Hippocampal formation (tissue), 2 donors: ENCODE measurements at places on chromosomes 13 and 19.

- DNase-seq: no peak
Measured at GRCh38 chr13:74773248-74773647, 639.0 kb upstream of the KLF12 start.

DNA sequence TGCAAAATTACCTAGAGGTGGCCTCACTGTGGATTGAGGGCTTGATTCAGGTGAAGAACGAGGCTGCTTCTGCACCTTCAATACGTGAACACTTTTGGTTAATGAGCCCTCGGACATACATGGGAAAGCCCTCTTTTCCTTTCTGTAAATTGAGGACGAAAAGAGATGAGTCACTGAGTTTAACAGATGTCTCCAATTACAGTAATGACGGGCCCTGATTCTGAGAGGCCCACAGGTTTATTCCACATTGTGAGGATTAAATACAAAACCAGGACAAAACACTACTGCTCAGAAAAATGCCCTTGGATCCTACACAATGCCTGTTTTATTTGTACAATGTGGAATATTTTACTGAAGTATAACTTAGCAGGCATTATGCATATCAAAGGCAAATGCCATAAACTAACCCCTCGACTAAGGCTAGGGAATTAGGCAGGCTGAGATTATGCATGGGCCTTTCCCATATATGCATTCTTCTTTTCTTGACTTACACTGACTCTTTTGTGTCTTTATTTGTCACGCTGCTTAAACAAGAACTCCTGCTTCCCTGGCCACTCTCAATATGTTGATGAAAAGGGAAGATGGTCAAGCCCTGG lies 819.9 kb downstream of the OLFM4 start:
- no peak for DNase-seq

DNA sequence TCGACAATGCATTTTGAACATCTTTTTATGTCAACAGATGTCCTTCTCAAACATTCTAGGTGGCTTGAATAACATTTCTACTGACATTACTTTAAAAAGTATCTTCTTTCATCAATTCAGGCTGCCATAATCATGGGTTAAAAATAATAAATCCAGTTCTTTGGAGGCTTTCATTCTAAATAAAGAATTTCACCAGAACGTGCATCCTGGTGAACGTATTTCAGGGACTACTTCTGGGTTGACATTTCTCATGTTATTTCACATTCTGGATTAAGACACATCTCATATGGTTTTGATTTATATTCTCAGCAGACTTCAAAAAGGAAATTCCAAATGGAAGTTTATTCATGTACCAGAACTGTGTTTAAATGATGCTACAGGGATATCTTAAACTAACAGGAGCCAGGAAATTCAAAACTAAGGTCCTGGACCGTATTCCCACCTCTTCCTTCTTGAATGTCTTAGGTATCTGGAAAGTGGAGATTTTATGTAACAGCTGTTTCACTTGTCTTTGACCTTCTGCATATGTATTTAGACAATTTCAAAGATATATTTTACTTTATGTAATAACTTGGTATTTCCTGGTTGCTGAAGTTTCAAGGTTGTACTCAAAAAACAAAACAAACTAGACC lies 107.2 kb downstream of the STARD13 start:
- no peak for DNase-seq

DNA sequence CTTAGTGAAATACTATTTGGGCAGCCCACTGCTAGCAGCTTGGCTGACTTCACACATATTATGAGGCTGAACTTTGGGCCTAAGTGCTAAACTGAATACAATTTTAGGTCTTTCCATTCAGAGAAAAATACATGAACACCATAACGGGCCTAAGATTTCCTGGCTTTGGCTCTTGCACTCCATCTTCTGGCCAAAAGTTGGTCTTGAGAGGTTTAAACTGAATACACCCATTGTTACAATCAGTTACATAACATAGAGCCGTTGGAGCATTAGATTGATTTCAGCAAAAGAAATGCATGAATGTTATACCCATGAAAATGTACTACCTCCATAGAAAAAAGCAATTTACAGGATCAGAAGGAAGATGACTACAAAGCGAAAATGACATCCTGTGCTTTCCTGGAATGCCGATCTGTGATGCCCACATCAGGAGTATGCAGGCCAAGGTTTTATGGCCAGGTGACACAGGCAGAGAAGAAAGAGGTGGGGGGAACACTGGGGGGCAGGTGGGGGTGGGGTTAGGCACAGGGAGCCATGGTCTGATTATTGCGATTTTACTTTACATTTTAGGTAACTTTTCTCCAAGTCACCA lies 11.1 kb upstream of the SHISA2 start:
- peak; percentile 91 for DNase-seq

DNA sequence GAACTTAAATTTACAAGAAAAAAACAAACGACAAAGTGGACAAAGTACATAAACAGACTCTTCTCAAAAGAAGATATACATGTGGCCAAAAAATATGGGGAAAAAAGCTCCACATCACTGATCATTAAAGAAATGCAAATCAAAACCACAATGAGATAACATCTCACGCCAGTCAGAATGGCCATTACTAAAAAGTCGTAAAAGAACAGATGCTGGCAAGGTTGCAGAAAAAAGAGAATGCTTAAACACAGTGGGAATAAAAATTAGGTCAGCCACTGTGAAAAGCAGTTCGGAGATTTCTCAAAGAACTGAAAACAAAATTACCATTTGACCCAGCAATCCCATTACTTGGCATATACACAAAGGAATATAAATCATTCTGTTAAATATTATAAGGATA lies 132.7 kb downstream of the UGGT2 start:
- DNase-seq: no peak

DNA sequence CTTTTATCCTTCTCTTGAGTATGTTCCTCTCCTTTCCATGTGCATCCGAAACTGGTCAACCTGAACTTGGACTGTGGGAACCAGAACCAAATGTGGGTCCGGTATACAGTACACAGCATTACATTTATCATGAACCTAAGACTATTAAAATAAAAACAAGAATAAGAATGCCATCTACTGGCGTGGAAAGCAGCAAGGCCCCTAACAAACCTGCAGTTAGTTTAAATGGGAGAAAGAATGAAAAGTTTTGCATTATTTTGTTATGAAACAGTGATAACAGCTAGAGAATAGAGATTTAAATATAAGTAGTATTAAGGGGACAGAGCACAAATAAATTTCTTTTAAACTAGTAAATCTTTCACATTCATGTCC lies 159.5 kb downstream of the RBM26 start:
- no peak for DNase-seq

DNA sequence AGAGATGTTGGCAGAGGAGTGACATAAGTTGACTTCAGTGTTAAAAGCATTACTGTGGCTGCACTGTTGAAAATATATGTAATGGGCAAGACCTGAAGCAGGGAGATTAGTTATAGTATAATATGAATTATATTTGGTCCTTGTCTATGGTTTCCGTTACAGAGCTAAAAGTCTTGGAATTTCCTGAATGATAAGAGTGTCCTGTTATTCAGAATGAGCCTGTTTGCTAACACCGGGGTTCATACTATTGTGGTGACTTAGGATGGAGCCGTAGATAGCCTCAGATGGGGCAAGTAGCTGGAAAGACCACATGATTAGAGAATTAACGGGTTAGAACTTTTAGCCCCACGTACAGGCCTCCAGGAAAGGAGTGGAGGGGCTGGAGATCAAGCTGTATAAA lies 5.7 kb downstream of the USPL1 start:
- DNase-seq: no peak

GRCh38 chr13:85828094-85828684 lies 29.0 kb upstream of the SLITRK6 start:
- no peak for DNase-seq

GRCh38 chr19:940591-941291 lies 14.9 kb downstream of the ARID3A start:
- peak; percentile 47 for DNase-seq

DNA sequence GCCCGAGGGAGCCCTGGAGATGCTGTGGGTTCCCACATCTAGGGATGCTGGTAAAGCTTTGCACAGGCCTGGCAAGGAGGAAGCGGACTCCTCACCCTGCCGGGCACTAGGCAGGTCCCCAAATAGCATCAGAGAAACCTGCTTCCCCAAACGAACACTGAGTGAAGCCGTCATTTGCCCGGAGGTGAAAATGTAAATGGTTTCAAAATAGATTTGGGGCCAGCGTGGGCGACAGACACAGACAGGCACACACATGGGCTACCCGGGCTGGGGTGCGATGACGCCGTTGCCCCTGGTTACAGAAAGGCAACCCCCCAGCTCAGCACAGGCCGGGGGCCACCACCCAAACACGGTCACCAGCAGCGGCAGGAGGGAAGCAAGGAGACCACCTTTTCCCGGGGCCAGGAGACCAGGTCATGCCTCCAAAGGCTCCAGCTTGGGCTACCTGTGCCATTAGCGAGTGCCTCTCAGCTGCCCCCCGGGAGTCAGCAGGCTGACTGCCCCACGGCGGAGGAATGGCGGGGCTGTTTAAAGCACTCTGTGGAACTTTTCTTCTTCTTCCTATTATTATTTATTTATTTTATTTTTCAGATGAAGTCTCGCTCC lies 47.5 kb upstream of the NDUFS7 start:
- no peak for DNase-seq

DNA sequence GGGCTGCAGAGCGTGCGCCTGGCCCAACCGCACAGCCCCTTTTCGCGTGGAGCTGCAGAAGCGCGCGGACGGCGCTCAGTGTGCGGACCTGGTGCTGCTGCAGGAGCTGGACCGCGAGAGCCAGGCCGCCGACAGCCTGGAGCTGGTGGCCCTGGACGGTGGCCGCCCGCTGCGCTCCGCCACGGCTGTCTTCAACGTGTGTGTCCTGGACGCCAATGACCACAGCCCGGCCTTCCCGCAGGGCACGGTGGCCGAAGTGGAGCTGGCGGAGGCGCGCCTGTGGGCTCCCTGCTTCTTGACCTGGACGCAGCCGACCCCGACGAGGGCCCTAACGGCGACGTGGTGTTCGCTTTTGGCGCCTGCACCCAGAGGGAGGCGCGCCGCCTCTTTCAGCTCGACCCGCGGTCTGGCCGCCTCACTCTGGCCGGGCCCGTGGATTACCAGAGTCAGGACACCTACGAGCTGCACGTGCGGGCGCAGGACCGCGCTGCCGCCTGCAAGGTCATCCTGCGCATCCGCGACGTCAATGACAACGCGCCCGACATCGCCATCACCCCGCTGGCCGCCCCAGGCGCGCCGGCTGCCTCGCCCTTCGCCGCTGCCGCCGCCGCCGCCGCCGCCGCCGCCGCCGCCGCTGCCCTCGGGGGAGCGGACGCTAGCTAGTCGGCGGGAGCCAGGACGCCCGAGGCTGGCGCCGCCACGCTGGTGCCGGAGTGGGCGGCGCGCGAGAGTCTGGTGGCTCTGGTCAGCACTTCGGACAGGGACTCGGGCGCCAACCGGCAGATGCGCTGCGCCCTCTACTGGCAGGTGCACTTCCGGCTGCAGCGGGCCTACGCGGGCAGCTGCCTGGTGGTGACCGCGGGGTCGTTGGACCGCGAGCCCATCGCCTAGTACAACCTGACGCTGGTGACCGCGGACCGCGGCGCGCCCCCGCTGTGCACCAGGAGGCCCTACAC lies 172.2 kb downstream of the OLFM4 start:
- DNase-seq: no peak

DNA sequence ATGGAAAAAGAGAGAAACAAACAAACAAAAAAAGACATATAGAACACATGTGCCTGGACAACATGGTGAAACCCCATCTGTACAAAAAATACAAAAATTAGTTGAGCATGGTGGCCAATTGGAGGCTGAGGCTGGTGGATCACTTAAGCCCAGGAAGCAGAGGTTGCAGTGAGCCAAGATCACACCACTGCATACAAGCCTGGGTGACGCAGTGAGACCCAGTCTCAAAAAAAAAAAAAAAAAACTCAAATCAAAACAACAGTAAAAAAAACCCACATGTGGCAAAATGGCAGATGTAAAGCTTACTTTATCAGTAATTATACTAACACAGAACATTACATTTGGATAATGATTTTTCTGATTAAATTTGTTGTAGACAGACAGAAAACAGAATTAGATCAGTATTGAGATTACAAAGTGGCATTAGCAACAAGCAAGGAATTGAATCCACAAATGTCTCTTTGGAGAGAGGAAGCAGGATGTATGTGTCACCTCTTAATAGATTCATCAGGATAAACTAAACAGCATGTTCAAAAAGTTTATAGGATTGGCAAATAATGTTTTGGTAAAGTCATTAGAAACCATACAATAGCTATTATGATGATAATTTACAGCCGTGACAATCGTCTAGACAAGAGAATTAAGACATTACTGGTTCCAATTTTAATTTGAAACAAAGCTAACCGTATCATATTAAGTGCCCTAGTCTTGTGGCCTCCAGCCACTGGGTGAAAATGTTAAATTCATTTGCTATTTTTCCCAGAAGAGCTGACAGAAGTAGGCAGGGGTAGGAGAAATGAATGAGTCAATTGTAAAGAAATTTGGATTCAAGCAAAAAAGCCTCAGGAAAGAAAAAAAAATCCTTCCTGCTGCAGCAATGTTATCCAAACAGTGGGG lies 206.0 kb downstream of the FGF14 start:
- no peak for DNase-seq

- no peak for DNase-seq
Measured at GRCh38 chr19:2567580-2567979, 91.7 kb downstream of the GADD45B start.

- no peak for DNase-seq
Measured at GRCh38 chr19:51000981-51001380, 423 bp downstream of the KLK8 start.

GRCh38 chr13:80979035-80979641 lies 638.2 kb upstream of the SPRY2 start:
- DNase-seq: peak; percentile 69

GRCh38 chr13:83117046-83117445 lies 765.2 kb downstream of the SLITRK1 start:
- DNase-seq: no peak

DNA sequence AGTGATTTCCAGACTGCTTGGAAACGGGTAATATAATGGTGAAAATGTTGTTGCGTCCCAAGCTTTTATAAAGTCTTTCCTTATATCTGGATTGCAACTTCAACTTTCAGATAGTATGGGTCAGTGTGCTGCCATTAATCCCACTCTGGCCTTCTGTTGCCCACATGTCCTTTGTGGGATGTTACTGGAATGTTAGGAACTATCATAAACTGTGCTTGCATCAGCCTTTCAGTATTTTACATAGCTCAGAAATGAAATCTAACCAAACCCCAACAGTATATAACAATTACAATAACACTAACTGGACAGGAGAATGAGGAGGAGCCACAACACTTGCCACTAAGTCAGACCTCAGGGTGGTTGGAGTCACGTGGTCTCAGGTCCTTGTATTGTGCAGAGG lies 78.9 kb downstream of the LNX2 start:
- no peak for DNase-seq

- DNase-seq: no peak
Measured at GRCh38 chr13:77412116-77412635, 85.3 kb upstream of the MYCBP2 start.
